Fibroblast of skin of right quadriceps (primary cell): ENCODE measurements at places on chromosomes 11 and 22.

GRCh38 chr11:118691926-118692830, 12.7 kb upstream of the TREH start:
- DNase-seq = peak; percentile 51

DNA sequence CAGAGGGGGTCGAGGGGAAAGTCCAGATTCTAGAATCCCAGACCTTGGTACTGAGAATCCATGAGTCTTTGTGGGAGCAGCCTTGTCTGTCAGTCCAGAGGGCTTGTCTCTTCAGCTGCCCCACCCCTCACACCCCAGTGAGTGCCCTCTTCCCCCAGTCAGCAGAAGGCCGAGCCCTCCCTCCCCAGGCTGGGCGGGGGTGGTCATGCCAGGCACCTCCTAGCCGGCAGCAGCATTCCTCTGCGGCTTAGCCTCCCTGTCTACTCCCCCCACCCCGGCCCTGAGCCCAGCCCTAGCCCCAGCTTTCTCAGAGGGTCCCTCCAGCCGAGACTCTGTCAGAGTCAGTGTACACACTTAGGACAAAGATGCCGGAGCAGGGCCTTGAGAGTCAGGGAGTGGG, 4.6 kb downstream of the SOX10 start:
- no peak for DNase-seq

- DNase-seq = no peak
These were observed at the start of gene SHANK3 for GRCh38 chr22:50672471-50673230. SHANK3 (plus strand) TSS chr22:50672823.

GRCh38 chr11:86099874-86100273, 31.0 kb upstream of the PICALM start:
- DNase-seq = peak; percentile 76

- no peak for DNase-seq
These were observed 85.4 kb downstream of the TTC28 start for GRCh38 chr22:28594076-28594796.

GRCh38 chr11:44940404-44940803, 10.3 kb downstream of the TP53I11 start:
- DNase-seq = no peak

GRCh38 chr11:17005646-17006045, 8.6 kb downstream of the PLEKHA7 start:
- no peak for DNase-seq

- DNase-seq = no peak
These were observed 136.4 kb downstream of the BRD1 start for GRCh38 chr22:49691256-49691655.

GRCh38 chr11:10305964-10306918, 1.4 kb downstream of the ADM start:
- peak; percentile 37 for DNase-seq

- peak; percentile 60 for DNase-seq
These were observed 98.9 kb upstream of the ISX start for GRCh38 chr22:34966980-34967565.
